Activated CD8-positive, alpha-beta T cell treated with anti-CD3 and anti-CD28 coated beads, Interleukin-2, amount 10 ng/mL, durations not matched to agents 7 days and 5 days (primary cell): ENCODE measurements at places on chromosomes 7 and 10.
A peak's percentile ranks its signal among the peaks of the same experiment; 100 is the strongest.

GRCh38 chr7:150685219-150686029 lies at the start of gene GIMAP2:
Gene GIMAP2 (plus strand): TSS chr7:150685706. CDS start chr7:150687060, 1,354 bp downstream.
- peaks cover 83% of the 10 kb centered on the region for H3K36me3 ChIP-seq
- H3K4me3 ChIP-seq: peak within 1 kb of the TSS; percentile 95
- peaks cover 76% of the 10 kb centered on the region for H3K4me1 ChIP-seq
- peak within 1 kb of the TSS; percentile 97 for H3K27ac ChIP-seq

GRCh38 chr7:55588379-55588699 lies 16.0 kb upstream of the VOPP1 start:
- H3K4me1 ChIP-seq: no peaks in the 10 kb centered on the region
- no peak for DNase-seq
- H3K27me3 ChIP-seq: peaks cover 5% of the 10 kb centered on the region
- no peak overlapping the region for H3K27ac ChIP-seq

GRCh38 chr7:155336812-155337602 lies 39.3 kb downstream of the INSIG1 start:
- DNase-seq: no peak
- peaks cover 19% of the 10 kb centered on the region for H3K27me3 ChIP-seq
- no peaks in the 10 kb centered on the region for H3K36me3 ChIP-seq
- H3K4me3 ChIP-seq: no peak overlapping the region
- peaks cover 17% of the 10 kb centered on the region for H3K4me1 ChIP-seq

- H3K36me3 ChIP-seq: no peaks in the 10 kb centered on the region
- H3K4me3 ChIP-seq: no peak overlapping the region
- DNase-seq: no peak
- no peaks in the 10 kb centered on the region for H3K4me1 ChIP-seq
- no peaks in the 10 kb centered on the region for H3K27me3 ChIP-seq
These were observed 163.6 kb upstream of the PHYHIPL start for GRCh38 chr10:59012839-59013238.
